ENCODE measurements at places on chromosomes 5 and 9. TPM values are rescaled to one million over a fixed set of nuclear protein-coding genes. Genes with fewer than 3 reads are reported as not detected.

FBXO10 gene
- polyA plus RNA-seq = 4.1 TPM

DNA sequence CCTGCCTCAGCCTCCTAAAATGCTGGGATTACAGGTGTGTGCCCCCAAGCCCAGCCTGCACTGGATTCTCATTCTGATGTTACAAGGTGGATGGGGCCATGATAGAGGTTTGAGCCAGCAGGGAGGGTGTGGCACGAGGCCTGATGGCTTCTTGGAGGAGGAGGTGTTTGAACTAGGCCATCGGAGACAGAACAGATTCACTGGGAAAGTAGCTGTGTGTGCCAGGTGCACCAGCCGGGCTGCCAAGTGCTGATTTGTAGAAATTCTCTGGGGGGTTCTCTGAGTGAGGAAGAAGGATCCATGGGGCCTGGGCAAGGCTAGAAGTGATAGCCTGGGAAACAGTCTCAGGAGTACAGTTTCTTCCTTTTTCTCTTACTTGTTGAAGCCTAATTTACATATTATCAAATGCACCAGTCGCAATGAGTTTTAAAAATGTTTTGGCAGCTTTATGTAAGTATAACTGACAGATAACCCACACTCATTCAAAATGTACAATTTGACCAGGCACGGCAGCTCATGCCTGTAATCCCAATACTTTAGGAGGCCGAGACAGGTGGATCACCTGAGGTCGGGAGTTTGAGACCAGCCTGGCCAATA, 31.1 kb upstream of the STXBP1 start:
- DNase-seq = no peak

DNA sequence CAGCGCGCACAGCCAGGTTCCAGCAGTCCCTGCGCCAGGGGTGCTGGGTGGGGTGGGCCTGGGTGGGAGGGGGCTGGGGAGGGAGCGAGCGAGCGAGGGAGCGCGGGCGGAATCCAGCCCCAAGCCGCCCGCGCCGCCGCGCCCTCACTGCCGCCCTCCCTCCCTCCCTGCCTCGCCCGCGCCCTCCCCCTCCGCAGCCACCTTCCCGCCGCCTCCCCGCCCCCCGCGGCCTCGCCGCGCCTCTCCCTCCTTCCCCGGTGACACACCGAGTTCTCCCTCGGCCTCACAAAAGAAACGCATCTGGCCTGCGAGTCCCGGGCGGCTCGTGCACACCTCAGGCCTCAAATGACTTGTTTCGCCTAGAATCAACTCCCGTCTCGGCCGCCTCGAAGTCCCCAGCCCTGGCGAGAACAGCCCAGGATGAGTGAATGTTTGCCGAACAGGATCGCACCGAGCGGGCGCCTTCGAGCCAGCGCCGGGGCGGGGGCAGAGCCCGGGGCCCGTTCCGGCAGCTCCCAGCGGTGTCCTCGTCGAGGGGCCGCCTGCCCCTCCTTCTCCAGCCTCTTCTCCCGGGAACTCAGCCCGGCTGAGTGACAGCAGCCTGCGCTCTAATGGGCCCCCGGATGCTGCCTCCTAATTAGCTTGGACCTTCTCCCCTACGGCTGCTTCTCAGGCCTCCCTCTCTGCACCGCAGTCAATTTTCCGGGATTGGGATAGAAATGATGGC, 371 bp upstream of the PITX1 start:
- DNase-seq = no peak

- DNase-seq = no peak
Measured at GRCh38 chr9:87556039-87556438, 58.4 kb downstream of the DAPK1 start.

GRCh38 chr5:156356238-156356637, 29.3 kb downstream of the SGCD start:
- DNase-seq = no peak

All from keratinocyte (primary cell).